ENCODE measurements at places on chromosomes 1 and 21.

DNA sequence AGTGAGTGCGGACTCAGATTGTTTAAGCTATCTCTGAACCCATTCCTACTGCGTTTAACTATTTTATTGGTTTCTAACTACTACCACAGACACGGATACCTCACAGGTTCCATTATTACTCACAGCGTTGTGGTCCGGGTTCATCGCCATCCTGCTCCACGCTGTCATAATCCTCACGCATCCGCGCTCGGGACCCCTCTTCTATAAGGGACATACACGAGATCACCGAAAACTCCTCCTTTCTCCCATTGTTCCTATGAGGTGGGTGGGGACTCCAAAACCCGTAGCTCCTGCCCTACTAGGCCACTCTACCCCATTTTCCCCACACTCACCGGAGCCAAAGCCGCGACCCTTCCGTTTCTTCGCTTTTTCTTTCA lies 610 bp downstream of the RBM8A start:
- DNase-seq: no peak

GRCh38 chr1:10068605-10069294 lies 36.0 kb downstream of the UBE4B start:
- peak; percentile 39 for DNase-seq

GRCh38 chr1:211986628-211987254 lies 48.6 kb downstream of the INTS7 start:
- DNase-seq: no peak

GRCh38 chr1:22832414-22832786 lies 121.8 kb downstream of the EPHB2 start:
- peak; percentile 89 for DNase-seq

GRCh38 chr1:58621391-58621790 lies 44.3 kb upstream of the TACSTD2 start:
- no peak for DNase-seq

GRCh38 chr1:237700181-237700580 lies 190.5 kb downstream of the ZP4 start:
- no peak for DNase-seq

DNA sequence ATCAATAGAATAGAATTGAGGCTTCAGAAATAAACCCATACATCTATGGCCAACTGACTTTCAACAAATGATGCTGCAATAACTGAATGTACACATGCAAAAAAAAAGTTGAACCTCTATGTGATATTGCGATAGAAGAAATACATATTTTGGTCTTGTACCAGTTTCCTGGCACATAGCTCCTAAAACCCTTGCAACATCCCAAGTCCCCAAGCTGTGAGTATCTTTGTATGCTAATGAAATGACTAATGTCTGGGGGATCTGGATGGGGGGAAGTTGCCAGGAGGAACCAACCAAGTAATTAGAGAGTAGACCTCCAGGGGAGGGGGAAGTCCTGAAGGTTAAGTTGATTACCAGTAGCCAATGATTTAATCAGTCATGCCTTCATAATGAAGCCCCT lies 24.4 kb downstream of the BLZF1 start:
- DNase-seq: no peak

GRCh38 chr21:37765221-37765900 lies 150.9 kb downstream of the KCNJ6 start:
- no peak for DNase-seq

DNA sequence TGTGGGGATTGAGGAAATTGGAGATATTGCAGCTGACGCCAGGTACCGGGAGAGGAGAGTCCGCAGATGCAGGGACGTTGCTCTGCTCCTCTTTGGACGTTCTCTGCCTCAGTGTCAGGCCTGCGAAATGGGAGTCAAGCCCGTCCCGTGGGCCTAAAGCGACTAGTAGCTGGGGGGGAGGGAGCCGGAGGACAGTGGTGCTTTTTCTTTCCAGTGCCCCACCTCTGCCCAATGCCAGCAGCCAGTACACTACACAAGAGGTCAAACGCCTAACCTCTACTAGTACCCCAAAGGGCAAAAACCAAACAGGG lies 413.6 kb upstream of the ESRRG start:
- DNase-seq: no peak

DNA sequence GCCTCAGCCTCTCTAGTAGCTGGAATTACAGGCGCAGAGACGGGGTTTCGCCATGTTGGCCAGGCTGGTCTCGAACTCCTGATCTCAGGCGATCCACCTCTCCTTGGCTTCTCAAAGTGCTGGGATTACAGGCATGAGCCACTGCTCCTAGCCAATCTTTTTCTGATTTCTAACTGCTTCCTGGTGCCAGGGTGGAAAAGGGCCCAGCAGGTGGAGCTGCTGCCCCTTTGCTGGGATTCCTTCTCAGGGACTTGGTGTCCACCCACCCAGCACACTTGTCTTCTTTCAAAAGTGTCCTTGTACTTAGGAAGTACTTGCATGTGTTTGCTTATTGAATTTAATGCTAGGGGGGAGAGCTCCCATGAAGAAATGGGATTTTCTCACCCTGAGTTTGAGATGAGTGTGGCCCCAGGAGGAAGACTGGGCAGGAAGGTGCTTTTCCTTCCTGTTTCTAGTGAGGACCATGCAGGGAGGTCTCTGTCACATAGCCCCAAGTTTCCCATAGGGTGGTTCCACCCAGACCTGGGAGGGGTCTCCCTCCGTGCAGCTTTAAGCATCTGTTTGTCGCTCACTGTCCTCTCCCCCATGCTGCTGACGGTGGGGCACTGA lies 14.2 kb downstream of the UTP11 start:
- peak; percentile 61 for DNase-seq

GRCh38 chr1:56758135-56758534 lies 61.1 kb downstream of the FYB2 start:
- no peak for DNase-seq

- DNase-seq: no peak
Measured at GRCh38 chr1:48495166-48495565, 23.2 kb upstream of the SPATA6 start.

DNA sequence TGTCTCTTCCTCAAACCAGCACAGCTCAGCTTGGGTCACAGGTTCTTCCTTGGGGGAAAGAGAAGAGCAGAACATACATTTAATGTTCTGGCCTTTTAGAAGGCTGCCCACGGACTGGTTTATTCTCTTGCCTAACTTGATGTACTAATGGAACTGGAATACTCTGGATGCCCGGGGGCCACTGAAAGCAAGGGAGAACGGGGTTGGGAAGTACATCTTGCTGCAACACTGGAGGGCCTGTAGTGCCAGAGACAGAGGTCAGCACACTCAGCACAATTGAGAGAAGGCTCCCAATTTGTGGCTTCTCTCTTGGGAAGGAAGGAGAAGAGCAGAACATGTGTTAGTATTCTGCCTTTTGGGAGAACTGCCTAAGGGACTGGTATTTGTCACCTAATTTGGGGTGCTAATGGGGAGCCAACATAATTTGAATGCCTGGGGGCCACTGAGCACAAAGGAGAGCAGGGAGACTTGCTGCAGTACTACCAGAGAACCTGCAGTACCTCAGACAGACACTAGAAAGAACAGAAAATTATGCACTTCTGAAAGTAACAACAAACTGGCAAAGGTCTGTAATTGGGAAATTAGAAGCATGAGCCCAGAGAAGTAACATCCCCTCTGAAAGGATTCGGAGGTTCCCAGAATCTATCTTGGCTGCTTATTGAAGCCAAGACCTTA lies 14.1 kb downstream of the ZNF691 start:
- no peak for DNase-seq

- no peak for DNase-seq
Measured at GRCh38 chr1:198483006-198483405, 57.5 kb downstream of the ATP6V1G3 start.

DNA sequence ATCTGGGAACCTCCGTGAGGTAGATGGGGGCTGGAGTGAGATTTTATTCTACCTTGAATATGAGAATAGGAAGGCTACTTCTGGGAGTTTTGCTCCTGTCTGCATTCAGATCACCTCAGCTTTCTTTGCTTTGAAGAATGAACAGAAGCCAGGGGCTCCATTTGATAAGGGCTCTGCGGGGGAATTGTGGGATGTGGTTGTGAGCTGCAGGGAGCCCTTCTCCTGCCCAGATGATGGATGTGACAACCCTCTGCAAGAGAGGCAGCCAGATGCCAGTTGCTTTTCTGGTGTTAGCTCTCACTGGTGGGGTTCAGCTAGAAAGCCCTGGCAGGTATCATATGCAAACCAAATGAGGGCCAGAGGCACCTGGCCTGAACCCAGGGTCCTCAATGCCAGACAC lies 21.5 kb downstream of the IER5 start:
- no peak for DNase-seq

GRCh38 chr1:243890576-243890975 lies 40.5 kb upstream of the AKT3 start:
- DNase-seq: peak; percentile 94

DNA sequence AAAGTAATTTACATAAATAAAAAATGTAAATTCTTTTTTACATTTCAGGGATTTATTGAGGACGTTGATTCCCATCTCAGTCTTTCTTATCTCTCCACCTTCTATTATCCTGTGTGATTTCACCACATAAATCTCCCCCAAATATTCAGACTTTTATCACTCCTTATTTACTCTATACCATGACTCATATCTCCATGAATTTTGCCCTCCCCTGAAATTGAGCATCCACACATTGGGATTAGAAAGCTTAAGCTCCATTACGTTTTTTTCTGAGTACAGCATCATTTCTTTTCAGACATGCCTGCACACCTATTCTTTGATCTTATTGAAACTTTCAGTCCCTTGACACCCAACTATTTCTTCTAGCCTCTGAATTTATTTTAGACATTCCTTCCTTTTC lies 111.2 kb downstream of the IFI44 start:
- DNase-seq: no peak

- peak; percentile 46 for DNase-seq
Measured at GRCh38 chr1:30111431-30111830, 612.0 kb downstream of the MATN1 start.

DNA sequence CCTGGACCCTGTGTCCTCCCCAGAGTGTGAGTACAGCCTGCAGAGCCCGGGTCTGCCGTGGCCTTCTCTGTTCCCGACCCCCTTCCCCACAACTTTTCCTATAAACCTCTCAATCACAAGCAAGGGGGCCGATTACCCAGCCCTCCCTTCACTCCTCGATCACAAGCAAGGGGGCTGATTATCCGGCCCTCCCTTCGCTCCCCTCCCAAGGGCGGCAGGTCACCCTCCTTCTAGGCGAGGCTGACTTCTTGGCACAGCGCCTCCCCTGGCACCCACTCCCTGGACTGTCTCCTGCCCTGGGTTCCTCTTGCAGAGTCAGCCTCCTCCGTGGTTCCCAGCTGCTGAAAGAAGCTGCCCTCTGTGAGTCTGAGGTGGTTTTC lies 12.3 kb upstream of the LDLRAP1 start:
- DNase-seq: no peak

DNA sequence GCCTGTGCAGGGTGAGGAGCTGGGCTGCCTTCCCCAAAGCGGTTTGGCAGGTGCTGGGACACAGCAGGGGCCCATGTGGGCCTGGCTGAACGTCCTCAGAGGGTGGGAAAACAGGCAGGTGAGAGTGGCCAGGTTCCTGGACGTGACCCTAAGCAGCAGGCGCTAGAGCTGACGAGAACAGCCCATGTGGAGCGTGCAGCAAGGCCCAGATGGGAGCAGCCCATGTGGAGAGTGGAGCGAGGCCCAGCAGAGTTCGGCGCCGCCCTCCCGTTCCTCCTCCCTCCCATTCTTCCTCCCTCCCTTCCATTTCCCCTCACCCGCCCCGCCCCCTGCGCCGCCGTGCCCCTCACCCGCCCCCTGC lies 314.4 kb upstream of the VAMP3 start:
- no peak for DNase-seq
